Activated CD4-positive, alpha-beta memory T cell treated with anti-CD3 and anti-CD28 coated beads for 36 hours (primary cell): ENCODE measurements at places on chromosomes 11 and 22. TPM values are rescaled to one million over a fixed set of nuclear protein-coding genes. Genes with fewer than 3 reads are reported as not detected.

DNA sequence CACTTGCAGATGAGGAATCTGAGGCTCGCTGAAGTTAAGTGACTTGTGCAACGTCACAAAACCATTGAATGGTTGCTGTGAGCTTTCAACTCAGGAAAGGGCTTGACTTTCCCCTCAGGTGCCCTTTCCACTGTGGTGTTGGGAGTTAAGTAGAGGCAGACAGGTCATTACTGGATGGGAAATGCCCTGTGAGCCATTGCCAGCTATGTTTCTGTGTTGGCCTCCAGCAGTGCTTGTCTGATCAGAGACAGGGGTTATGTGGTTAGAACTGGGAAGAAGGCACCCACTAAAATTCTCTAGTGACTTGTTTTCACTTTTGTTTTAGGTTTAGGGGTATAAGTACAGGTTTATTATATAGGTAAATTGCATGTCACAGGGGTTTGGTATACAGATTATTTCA, 96.6 kb downstream of the FDX1 start:
- no peak for DNase-seq
- no peaks in the 10 kb centered on the region for H3K27me3 ChIP-seq
- peaks cover 3% of the 10 kb centered on the region for H3K4me1 ChIP-seq
- H3K36me3 ChIP-seq, result no peaks in the 10 kb centered on the region
- H3K4me3 ChIP-seq, result no peak overlapping the region

GRCh38 chr11:1668911-1669473, 28.0 kb upstream of the KRTAP5-6 start:
- peaks cover 19% of the 10 kb centered on the region for H3K27me3 ChIP-seq
- H3K36me3 ChIP-seq, result no peaks in the 10 kb centered on the region
- H3K27ac ChIP-seq, result no peak overlapping the region
- no peak overlapping the region for H3K4me3 ChIP-seq
- no peaks in the 10 kb centered on the region for H3K4me1 ChIP-seq

- DNase-seq, result no peak
- no peaks in the 10 kb centered on the region for H3K36me3 ChIP-seq
- peaks cover 47% of the 10 kb centered on the region for H3K27me3 ChIP-seq
- H3K4me1 ChIP-seq, result peaks cover 2% of the 10 kb centered on the region
- no peak overlapping the region for H3K27ac ChIP-seq
- H3K4me3 ChIP-seq, result no peak overlapping the region
These were observed 3.0 kb upstream of the SCUBE2 start for GRCh38 chr11:9094420-9094819.

GRCh38 chr11:68749229-68750123, 1.8 kb downstream of the TESMIN start:
- no peak overlapping the region for H3K27ac ChIP-seq
- H3K4me1 ChIP-seq, result peaks cover 12% of the 10 kb centered on the region
- H3K27me3 ChIP-seq, result no peaks in the 10 kb centered on the region
- peak overlapping the region; percentile 50 for H3K4me3 ChIP-seq

GRCh38 chr22:37330200-37331033, 48.1 kb downstream of the CYTH4 start:
- H3K27me3 ChIP-seq, result peaks cover 45% of the 10 kb centered on the region
- no peaks in the 10 kb centered on the region for H3K36me3 ChIP-seq
- H3K27ac ChIP-seq, result no peak overlapping the region
- H3K4me3 ChIP-seq, result no peak overlapping the region
- H3K4me1 ChIP-seq, result peaks cover 8% of the 10 kb centered on the region
- DNase-seq, result peak; percentile 79

GRCh38 chr11:12842933-12843636, 166.0 kb upstream of the RASSF10 start:
- H3K27me3 ChIP-seq, result peaks cover 2% of the 10 kb centered on the region
- no peak for DNase-seq
- no peak overlapping the region for H3K27ac ChIP-seq
- H3K36me3 ChIP-seq, result no peaks in the 10 kb centered on the region

The OR52J3 gene
- not detected for total RNA-seq
